ENCODE measurements at places on chromosomes 7 and 10.

GRCh38 chr10:124319926-124320391 is 98.8 kb downstream of the OAT start:
- DNase-seq, result no peak

GRCh38 chr7:3028071-3028757 is 15.5 kb downstream of the CARD11 start:
- DNase-seq, result peak; percentile 7

- DNase-seq, result no peak
Measured at GRCh38 chr7:44709945-44710596, 38.6 kb upstream of the ZMIZ2 start.

DNA sequence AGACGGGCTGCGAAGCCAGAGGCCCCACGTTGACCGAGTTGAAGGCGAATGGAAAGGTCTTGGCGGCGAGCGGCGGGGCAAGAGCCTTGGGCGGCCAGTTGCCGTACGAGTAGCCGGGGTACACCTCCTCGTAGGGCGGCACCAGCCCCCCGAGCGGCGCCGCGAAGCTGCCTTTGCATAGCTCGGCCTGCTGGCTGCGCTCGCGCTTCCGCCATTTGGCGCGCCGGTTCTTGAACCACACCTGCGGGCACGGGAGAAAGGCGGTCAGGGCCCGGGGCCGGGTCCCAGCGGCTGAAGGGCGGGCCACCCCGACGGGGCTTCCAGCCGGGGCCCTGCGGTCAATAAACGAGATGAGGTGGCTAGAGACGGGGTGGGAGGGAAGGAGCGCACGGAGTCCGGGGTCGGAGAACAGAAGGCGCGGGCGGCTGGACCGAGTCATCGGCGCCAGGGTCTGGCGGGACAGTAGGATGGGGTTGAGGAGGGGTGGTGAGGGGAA is 4.8 kb downstream of the ELOVL3 start:
- DNase-seq, result no peak

- DNase-seq, result peak; percentile 87
Measured at GRCh38 chr7:118183786-118184564, at the start of gene LSM8. TSS of gene LSM8 (plus strand) at chr7:118184164. CDS start at chr7:118184224, 60 bp downstream.

DNA sequence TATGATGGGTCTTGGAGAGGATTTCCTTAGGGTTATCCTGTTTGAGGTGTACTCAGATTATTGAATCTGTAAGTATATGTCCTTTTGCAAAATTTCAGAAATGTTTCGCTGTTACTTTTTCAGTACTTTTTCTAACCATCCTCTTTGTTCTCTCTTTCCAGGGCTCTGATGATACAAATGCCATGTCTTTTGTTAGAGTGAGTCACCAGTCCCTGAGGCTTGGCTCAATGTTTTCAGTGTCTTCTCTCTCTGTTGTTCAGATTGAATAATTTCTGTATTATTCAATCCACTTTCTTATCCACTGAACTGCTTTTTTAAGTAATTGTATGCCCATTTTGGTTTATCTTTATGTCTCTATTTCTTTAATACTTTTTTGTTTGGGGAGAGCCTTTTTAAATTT is 449.4 kb downstream of the TNS3 start:
- DNase-seq, result no peak

DNA sequence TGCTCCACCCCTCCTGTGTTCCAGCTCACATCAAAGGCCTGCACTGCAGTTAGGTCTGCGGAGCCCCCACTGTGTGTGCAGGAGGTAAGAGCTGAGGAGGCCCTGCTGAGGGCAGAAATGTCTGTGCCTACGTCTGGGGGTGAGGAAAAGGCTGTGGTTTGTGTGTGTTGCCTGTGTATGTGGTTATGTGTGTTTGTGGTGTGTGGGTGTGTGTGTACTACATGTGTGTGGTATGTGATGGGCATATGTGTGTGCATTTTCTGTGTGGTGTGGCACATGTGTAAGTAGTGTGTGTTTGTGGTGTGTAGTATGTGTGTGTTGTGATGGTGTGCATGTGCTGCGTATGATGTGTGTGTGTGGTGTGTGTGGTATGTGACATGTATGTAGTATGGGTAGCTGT is 36.2 kb downstream of the ANXA8 start:
- DNase-seq, result no peak

DNA sequence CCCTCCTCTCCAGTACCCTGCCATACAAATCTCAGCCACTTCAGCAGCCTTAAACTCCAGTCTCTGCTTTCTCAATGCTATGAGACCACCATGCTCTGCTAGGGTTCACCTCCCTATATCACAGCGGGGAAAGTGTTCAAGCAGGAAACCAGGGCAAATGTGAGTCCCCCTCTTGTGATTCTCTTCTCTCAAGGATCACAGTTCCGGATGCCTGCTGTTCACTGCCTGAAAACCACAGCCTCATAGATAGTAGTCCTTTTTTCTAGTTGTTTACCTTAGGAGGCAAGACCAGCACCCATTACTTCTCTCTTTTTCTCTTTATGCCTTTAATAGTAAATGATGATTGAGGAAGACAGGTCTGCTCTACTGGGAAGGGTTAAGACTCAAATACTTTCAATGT is 100.8 kb downstream of the SGMS1 start:
- no peak for DNase-seq

- DNase-seq, result no peak
Measured at GRCh38 chr7:88457320-88457719, 150.6 kb upstream of the STEAP4 start.

DNA sequence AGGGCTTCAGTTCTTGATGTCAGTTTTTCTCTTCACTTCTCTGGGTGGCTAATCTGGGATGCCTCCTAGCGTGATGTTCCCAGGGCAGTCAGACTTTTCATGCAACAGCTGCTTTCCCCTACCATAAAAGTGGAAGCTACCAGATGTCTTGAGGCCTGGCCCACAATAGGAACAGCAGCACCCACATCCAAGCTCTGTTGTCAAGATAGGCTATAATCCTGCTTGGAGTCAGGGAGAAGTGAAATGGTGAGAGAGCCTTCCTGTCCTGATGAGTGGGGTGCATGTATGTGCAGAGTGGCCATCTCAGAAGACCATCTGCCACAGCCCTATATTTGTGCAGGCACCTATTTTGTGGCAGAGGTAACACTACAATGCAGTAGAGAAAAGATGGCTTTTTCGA is 108.0 kb downstream of the HTR5A start:
- DNase-seq, result no peak

- no peak for DNase-seq
Measured at GRCh38 chr7:133827707-133828623, 299.2 kb upstream of the LRGUK start.

- no peak for DNase-seq
Measured at GRCh38 chr10:109430043-109430760, 493.1 kb downstream of the XPNPEP1 start.

GRCh38 chr10:60043561-60044241 is 137.3 kb upstream of the CCDC6 start:
- no peak for DNase-seq

GRCh38 chr10:47237316-47238260 is 62.4 kb upstream of the GDF10 start:
- no peak for DNase-seq

DNA sequence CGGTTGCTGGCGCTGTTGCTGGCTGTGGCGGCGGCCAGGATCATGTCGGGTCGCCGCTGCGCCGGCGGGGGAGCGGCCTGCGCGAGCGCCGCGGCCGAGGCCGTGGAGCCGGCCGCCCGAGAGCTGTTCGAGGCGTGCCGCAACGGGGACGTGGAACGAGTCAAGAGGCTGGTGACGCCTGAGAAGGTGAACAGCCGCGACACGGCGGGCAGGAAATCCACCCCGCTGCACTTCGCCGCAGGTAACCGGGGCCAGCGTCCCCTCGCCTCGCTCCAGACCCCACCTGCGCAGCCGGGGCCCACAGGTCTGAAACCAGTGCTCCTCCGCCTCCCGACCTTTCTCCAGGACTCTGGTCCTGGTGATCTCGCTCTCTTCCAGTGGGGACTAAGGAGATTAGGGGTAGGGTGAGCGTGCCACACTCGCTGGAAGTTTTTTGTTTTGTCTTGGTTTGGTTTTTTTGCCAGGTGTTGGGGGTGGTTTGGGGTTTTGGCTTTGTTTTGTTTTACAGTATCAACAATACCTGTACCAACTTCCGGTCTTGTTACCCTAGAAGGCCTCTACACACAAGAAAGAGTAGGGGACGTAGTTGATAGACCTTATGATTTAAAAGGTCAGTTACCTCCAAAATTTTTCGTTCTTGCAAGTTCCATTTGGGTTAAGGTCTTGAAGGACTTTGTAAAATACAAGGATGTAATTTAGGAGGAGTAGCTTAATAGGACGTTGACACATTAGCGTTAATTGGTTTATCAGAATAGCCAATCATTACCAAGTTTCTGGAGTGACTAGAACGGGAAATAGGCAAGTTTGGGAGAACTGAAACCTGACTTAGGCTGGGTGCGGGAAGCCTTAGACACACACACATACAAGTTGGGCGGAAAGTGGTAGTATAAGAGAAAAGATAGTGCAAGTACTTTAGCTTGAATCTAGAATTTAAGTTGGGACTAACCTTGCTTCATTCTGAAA is 704 bp downstream of the TNKS2 start:
- DNase-seq, result peak; percentile 73

- no peak for DNase-seq
Measured at GRCh38 chr10:14349081-14349480, 18.4 kb upstream of the FRMD4A start.

DNA sequence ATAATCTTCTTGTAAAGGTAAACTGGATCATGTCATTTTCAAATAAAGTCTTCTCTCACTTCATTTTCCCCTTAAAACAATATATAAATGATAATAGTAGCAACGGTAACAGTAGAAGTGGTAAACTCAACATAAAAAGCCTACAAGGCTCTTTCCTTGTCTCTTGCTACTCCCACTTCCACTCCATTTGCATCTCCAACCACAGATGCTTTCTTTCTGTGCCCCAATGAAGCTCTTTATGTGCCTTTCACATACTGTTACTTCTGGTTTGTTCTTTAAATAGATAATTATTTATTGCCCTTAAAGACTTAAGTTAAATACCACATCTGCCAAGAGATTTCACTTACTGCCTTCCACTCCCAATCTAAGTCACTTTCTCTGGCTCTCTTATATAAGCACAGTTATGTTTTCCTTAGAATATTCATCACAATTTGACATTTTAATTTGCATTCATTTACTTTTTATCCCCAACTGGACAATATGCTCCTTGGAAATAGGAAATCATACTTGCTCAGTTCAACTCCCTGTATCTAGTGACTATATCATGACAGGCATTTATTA is 149.9 kb downstream of the CRPPA start:
- DNase-seq, result no peak

DNA sequence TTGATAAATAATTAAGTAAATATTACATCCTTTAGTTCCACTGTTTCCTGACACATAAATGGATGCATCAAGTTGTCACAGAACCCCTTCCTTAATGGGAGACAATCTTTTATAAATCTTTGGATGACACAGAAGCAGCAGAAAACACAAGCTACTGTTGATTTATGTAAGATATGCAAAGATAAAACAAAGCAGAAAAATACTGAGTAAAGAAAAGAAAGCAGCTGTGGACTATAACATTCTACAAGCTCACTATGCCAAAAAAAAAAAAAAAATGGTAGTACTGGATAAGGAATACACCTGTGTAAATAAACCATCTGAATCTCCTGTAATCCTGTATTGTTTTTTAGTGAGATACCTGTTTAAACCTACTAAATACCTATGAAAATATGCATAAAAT is 92.0 kb upstream of the FAM180A start:
- no peak for DNase-seq

- DNase-seq, result no peak
Measured at GRCh38 chr10:48731141-48731540, 46.5 kb downstream of the WDFY4 start.

DNA sequence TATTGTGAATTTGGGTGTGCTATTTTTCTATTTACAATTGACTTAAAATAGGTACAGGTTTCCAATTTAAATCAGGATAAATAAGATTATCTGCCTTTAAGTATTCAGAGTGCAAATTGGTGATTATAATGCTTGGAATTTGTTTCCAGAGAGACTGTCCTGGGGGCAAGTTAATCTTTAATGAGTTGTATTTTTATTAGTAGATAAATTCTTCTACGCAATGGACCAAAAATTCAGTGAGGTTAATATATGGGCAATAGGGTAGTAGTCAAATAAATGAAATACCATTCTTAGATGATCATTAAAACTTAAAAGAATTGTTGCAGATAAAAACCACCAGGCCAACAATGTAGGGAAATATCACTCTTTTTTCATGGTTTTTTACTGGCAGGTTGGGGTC is 3.4 kb downstream of the BICC1 start:
- no peak for DNase-seq

DNA sequence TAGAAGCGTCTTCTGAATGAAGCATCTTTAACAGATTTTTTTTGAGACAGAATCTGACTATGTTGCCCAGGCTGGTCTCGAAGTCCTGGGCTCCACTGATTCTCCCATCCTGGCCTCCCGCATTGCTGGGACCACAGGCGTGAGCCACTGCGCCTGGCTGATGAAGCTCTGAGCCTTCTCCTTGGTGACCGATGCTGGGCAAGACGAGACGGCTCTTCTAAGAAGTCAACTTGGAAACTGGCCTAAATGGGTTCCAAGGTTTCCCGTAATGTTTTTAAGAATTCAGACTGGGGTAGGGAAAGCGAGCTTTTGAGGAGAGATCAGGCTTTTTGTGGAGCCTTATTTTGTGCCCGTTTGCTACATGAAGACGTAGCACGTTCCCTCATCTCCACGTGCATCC is 224.5 kb downstream of the ZMYND11 start:
- no peak for DNase-seq

DNA sequence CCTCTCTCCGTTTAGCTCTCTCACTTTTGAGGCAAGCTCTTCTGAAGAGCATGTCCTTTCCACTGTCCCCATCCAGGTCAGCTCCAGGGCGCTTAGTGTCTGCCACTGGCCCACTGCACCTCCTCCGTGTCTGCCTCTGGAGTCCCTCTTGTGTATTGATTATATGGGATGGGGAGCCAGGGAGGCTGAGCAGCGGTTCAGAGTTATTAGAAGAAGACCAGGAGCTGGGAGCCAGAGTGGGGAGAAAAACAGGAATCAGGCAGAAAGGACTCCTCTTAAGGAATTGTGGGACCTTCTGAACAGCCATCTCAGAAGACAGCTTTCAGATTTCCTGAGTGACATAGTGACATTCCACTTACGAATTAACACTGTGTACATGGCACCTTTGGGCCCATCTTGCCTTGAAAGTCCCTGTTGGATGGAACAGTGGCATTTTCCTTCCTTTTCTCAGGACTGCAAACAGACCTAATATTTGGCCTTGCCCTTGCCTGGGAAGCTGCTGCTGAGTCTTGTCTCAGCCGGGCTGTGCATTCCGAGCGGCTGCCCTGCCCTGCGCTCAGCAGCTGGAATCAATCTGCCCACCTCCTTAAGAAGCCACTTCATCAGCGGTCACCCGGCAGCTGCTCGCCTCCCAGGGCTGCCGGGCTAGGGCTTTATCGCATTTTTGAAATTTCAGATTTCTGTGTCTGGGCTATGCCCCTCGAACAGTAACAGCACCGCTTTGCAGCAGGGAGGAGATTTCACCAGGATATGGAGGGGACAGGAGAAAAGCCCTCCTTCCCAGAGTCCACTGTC is 81.1 kb upstream of the PRKG1 start:
- no peak for DNase-seq

GRCh38 chr10:118944959-118945633 is 84.4 kb upstream of the NANOS1 start:
- no peak for DNase-seq

Measured in stimulated activated naive CD4-positive, alpha-beta T cell (primary cell).